ENCODE measurements at places on chromosomes 1 and 21.

DNA sequence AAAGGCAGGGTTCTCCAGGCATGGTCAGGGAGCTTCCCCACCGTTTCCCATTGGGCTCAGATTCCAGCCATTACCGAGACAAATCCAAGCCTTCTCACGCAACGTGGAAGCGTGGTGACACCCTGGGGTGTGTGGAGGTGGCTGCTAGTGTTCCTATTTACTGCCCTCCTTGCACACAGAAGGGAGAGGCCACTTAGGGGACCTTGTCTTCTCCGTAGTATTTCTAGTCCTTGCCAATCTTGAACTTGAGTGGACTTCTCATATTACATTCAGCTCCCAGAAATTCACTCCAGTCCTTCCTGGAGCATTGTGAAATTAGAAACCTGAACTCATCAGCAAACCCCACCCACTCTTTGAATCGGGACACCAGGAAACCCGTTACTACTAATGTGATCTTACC lies 131.6 kb downstream of the AJAP1 start:
- no peak for DNase-seq

DNA sequence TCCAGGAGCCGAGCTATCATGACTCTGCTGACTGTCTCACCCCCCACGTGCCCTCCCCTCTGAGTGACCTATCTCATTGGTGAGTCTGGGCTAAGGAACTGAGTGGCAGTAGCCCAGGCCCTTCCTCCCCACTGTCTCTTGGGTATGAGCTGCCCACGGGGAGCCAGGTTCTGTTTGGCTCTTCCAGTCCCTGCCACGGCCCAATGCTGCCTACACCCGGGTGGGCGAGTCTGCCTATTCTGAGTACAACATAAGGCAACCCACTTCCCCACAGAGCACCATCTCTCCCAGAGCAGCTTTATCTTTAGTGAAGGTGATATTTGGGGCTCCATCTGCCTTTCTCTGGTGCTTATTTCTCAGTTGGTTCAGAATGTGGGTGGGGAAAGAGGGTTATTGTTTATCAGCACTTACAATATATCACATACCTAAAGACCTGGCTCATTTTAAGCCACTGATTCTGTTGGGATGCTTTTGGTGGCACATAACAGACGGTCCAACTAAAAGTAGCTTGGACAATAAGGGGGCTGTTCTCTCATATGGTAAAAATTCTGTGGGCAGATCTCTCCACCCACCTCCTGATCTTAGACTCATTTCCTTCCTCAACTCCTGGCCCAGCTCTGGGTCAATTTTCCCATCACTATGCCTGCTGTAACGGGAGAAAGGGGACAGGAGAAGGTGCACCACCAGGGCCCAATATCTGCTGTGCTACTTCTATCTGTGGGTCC lies 27.7 kb upstream of the VWA5B1 start:
- no peak for DNase-seq

DNA sequence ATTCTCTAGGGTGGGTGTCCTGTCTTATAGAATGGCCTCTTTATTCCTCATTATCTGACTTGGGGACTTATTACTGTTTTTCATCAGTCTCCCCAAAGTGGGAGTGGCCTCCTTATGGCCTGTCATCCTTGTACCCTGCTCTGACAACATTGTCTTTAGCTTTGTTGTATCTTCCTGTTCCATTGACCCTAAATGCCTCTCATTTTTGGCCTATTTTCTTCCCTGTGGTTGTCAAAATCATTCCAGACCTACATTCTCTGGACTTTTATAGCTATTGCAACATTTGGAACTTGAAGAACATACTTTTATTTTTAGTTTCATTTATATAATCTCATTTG lies 9.7 kb downstream of the SFT2D2 start:
- DNase-seq = no peak

DNA sequence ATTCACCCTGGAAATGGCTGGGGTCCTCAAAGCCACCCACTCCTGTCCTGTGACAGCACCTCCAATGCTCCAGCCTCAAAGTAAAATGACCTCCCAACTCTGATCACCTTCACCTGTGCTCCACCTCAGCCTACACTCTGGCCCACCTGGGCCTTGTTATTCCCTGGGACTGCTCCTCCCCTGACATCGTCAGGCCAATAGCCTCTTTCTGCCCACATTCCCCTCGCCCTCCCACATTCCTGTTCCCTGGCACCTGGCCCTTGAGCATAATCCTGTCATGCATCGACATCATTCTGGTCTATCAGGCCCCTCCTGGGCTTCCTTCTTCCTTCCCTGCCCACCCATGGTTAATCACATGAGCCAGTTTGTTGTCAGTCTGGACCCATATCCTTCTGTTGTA lies 13.2 kb upstream of the BCAR3 start:
- no peak for DNase-seq

DNA sequence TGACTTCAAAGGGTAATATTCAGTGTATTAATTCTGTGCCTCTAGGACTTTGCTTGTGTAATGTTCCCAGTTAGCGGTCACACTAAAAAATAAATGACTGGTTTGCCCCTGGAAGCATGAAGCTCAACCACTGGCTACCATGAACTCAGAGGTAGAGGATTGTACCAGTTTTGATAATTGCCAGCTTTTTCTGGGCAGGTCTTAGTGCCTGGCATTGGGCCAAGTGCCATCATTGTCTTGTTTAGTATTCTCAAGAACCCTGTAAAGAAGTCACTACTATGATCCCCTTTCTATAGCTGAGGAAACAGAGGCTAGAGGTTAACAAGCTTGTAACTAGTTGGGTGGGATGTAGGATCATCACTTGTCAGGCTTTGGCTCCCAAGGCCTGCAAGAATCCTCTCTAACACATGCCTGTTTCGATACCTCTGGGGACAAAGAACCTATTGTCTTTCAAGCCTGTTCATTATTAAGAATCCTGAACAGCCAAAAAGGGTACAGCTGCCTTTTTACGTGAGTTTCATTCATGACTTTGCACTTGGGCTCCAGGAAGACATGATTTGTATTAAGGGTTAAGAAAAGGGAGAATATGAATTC lies 121.9 kb upstream of the JUN start:
- no peak for DNase-seq

DNA sequence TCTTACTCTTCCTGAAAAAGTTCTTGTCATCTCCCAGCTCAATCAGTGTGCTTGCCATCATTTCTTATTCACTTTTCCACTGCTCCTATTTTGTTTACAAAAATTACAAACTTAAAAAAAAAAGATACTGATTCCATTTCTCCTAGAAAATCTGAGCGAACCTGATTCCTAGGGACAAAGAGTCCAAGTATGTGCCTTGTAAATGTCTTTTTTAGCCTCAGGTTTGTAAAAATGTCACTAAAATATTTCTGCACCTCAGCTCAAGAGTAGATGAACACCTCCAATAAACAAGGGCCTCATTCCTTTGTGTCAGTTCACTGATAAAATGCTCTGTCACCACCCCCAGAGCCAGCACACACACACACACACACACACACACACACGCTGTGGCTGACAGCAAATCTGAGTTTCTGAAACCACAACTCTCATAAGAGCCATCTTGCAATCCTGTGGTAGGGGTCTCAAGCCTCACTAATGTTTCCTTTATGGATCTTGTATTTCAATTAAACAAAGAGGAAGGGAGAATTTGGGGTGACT lies 299.2 kb downstream of the PBX1 start:
- no peak for DNase-seq

GRCh38 chr1:246906833-246907232 lies 24.9 kb downstream of the AHCTF1 start:
- DNase-seq = no peak

- DNase-seq = no peak
These were observed 55.6 kb upstream of the GPR153 start for GRCh38 chr1:6316240-6317097.

DNA sequence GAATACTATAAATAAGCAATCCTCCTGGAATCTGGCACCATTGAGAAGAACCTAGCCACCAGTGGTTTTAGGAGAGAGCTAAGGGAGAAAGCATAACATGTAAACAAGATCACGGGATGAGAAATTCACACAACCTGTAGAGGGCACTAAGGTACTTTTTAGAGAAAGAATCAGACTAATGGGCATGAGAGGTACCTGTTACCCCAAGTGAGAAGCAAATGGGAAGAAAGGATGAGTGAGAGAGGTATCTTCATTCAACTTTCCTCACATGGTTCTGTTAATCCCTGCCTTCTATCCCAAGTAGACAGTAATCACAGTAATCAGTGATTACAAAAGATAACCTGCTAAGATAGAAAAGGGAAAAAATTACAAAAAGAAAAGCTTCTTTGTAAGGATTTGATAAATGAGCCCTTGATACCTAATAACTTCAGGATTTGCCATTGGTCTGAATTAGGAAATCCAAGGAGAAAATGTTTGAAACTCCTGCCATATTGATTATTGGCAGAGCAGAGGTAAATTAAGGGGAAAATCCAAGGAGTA lies 251.1 kb upstream of the ADGRL2 start:
- DNase-seq = peak; percentile 55

DNA sequence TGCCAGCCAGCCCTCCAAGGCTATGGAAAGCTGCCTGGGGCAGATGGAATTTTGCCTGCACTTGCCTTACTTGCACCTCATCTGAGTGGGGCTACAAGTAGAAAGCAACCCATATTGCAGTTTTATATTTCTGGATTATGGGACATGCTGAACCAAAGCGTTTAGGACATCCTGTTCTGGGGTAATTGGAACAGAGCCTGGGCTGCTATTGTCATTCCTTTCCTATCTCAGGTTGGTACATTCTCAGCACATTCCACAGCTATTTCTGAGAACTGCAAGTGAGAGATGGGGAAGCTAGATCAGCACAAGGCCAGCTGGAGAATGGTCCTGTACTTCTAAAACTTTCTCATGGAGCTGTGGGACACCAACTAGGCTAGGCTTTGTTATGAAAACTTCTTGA lies 713.8 kb downstream of the KCNT2 start:
- no peak for DNase-seq

- DNase-seq = no peak
These were observed 56.8 kb downstream of the ACP6 start for GRCh38 chr1:147613506-147613905.

GRCh38 chr1:40625476-40626382 lies 39.8 kb downstream of the RIMS3 start:
- no peak for DNase-seq

- DNase-seq = no peak
These were observed 13.7 kb downstream of the PTGFRN start for GRCh38 chr1:116923421-116923820.

- no peak for DNase-seq
These were observed 9.1 kb downstream of the MMEL1 start for GRCh38 chr1:2623571-2624337.

All from HEK293T (cell line).